Stimulated activated CD4-positive, alpha-beta T cell treated with anti-CD3 and anti-CD28 coated beads, Interleukin-15, amount 100 ng/mL, for 48 hours (primary cell): ENCODE measurements at places on chromosomes 6 and 20.

DNA sequence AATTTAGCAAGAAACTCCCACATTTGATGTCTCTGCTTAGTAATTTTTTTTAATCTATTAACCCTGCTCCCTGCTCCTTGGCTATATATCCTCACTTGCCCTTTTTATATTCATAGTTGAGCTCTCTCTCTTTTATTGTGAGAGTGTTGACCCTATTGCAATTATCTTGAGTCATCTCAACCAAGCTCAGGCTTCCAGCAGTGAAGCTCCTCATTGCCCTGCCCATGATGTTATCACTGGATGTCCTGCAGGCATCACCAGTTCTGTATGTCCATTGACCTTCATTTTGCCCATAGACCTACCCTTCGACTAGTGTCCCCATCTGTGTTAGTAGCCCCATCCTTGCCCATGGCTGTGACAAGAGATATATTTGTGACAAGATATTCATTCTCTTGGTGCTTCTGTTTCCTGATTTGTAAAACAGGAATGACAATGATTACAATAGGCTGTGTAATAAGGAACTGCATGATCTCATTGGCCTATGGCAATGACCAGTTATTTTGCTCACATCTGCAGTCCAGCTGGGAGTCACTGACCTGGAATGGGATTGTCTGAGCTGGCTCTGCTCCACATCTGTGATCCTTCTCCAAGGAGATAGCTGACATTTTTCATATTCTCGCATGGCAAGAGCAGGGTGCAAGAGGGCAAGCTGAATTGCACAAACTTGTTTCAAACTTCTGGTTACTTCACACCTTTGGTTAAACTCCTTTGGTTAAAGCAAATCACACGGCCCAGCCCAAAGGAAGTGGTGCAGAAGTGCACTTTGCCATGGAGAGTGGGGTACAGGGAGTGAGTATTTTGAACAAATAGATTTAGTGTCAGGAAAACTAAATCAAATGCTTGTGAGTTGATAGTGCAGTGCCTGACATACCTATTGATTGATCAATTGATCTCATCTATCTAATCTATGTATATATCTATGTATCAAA lies 47.7 kb upstream of the CST5 start:
- DNase-seq, result no peak

DNA sequence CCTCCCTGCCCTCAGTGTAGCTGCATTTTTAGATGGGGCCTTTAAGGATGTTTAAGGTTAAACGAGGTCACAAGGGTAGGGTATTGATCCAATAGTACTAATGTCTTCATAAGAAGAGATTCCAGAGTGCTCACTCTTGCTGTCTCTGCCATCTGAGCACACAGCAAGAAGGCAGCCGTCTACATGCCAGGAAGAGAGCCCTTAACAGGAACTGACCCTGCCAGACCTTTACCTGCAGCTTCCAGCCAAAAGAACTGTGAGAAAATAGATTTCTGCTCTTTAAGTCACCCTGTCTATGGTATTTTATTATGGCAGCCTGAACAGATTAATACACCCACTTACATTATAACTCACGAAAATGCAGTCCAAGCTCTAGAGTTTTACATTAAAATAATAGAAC lies 685.3 kb upstream of the MARCKS start:
- DNase-seq, result no peak

DNA sequence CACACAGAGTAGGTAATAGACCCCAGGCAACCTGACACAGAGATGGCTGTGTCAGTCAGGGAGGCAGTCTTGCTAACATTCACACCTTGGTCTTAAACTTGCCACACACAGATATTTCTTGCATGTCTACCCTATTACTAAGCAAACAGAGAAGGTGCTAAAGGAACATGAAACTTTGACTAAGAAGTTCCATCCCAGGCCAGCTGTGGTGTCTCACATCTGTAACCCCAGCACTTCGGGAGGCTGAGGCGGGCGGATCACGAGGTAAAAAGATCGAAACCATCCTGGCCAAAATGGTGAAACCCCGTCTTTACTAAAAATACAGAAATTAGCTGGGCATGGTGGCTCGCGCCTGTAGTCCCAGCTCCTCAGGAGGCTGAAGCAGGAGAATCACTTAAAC lies 222.4 kb upstream of the JARID2 start:
- DNase-seq, result peak; percentile 65

- DNase-seq, result no peak
These were observed 224.2 kb downstream of the SYNDIG1 start for GRCh38 chr20:24693466-24694156.

- DNase-seq, result no peak
These were observed 772.8 kb upstream of the GJE1 start for GRCh38 chr6:141359953-141360352.

- no peak for DNase-seq
These were observed 155.0 kb downstream of the RNGTT start for GRCh38 chr6:88808381-88808780.

- DNase-seq, result no peak
These were observed 257.7 kb upstream of the GJE1 start for GRCh38 chr6:141874930-141875602.

- DNase-seq, result no peak
These were observed 308.9 kb upstream of the EXOC2 start for GRCh38 chr6:1001655-1002349.

DNA sequence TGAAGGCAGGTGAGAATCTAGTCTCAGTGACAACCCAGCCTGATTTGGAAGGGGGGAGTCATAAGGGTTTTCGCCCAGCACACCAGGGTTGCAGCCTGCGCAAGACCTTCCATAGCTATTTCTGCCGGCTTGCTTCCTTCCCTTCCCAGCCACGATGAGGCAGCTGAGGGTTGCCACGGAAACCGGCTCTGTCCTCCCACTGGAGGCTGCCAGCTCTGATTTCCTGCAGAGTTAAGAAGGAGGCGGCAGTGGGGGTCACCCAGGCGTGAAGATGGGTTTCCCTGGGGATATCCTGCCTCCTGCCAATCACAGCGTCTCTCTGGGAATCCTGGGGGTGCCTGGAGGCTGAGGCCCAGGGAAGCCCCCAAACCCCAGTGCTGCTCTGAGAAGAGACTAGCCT lies 23.1 kb upstream of the KCNB1 start:
- DNase-seq, result no peak

- DNase-seq, result no peak
These were observed 67.5 kb upstream of the STX16 start for GRCh38 chr20:58583586-58583985.
